ENCODE measurements at places on chromosomes 7 and 10. TPM values are rescaled to one million over a fixed set of nuclear protein-coding genes. Genes with fewer than 3 reads are reported as not detected.

- H3K36me3 ChIP-seq = no peaks in the 10 kb centered on the region
- DNase-seq = no peak
- no peak overlapping the region for H3K4me3 ChIP-seq
- no peaks in the 10 kb centered on the region for H3K27me3 ChIP-seq
Measured at GRCh38 chr10:15857107-15857575, 3.2 kb downstream of the MINDY3 start.

GRCh38 chr10:110355141-110355831 lies 50.6 kb upstream of the SMNDC1 start:
- DNase-seq = no peak
- H3K4me1 ChIP-seq = peaks cover 47% of the 10 kb centered on the region
- H3K27ac ChIP-seq = no peak overlapping the region
- no peaks in the 10 kb centered on the region for H3K27me3 ChIP-seq

DNA sequence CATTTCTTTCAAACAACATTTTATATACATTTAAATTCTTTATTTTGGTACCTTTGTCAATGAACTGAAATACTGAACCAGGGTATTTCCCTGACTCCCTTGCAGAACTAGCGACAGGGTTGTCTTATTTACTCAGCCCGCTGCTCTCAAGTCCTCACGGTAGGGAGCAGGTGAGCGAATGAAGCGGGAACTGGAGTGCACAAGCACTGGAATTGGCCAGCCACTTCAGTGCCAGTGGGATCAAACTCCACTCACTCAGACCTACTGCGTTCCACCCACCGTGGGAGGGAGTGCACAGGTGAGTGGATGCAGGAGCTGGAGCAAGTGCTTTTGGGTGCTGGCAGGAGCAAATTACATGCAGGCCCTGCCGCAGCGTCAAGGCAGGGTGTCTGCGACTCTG lies 28.1 kb upstream of the NEUROD6 start:
- no peak for DNase-seq
- H3K36me3 ChIP-seq = no peaks in the 10 kb centered on the region
- H3K27ac ChIP-seq = no peak overlapping the region
- H3K27me3 ChIP-seq = no peaks in the 10 kb centered on the region

- H3K4me1 ChIP-seq = no peaks in the 10 kb centered on the region
- peak within 1 kb of the TSS; percentile 71 for H3K4me3 ChIP-seq
- H3K27ac ChIP-seq = no peak within 1 kb of the TSS
Measured at GRCh38 chr10:15088428-15089261, at the start of gene ACBD7. Gene ACBD7 (minus strand): TSS chr10:15088776. CDS start chr10:15088728, 48 bp downstream.

SLC39A12 gene
- total RNA-seq = not detected

- no peak overlapping the region for H3K27ac ChIP-seq
- no peak for DNase-seq
- no peak overlapping the region for H3K4me3 ChIP-seq
Measured at GRCh38 chr7:121003986-121004685, 15.6 kb downstream of the CPED1 start.

GRCh38 chr7:150848111-150848510 lies 4.2 kb upstream of the AOC1 start:
- H3K27ac ChIP-seq = no peak overlapping the region
- DNase-seq = no peak
- H3K27me3 ChIP-seq = peaks cover 5% of the 10 kb centered on the region
- H3K4me1 ChIP-seq = no peaks in the 10 kb centered on the region
- no peak overlapping the region for H3K4me3 ChIP-seq

DNA sequence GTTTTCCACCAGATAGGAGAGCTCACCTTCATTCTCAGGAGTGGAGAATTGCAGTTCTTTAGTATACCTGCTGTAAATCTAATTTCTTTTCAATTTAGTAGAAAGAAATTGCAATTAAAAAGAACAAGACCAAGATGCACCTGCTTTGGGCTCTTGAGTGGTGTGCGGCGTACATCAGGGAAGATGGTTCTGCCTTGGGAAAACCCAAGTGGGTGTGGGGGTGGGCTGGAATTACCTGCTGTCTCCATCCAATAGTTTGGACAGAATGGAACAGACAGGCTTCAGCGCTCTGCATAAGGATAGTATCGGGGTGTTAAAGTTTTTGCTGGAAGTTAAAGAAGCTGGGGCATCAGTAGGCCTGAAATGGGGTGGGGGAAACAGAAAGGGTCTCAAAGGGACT lies 7.2 kb upstream of the ADCY1 start:
- DNase-seq = no peak
- H3K27ac ChIP-seq = no peak overlapping the region
- H3K27me3 ChIP-seq = no peaks in the 10 kb centered on the region
- H3K36me3 ChIP-seq = no peaks in the 10 kb centered on the region
- H3K4me1 ChIP-seq = no peaks in the 10 kb centered on the region
- no peak overlapping the region for H3K4me3 ChIP-seq

DNA sequence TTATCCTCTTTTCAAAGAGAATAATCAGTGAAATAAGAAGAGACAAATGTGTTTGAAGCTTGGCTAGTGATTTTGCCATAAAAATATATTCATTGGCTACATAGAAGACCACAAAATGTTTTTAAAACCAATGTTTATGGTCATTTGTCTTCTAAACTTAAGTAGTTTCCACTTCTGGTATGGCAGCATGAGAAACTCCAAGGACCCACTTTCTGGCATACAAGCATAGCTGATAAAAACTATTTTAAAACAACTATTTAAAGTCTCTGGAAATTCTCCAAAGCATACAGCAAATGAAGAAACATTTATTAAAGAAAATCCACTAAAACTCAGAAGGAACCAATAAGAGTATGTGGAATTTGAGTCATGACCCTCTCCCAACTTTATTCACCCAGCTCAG lies 89.2 kb upstream of the TOMM7 start:
- H3K27ac ChIP-seq = no peak overlapping the region
- H3K4me1 ChIP-seq = no peaks in the 10 kb centered on the region
- H3K27me3 ChIP-seq = no peaks in the 10 kb centered on the region

SEC61A2 gene
- 7.8 TPM for total RNA-seq

- no peak for DNase-seq
- no peak overlapping the region for H3K4me3 ChIP-seq
- no peaks in the 10 kb centered on the region for H3K36me3 ChIP-seq
- no peak overlapping the region for H3K27ac ChIP-seq
Measured at GRCh38 chr7:136074843-136075242, 97.7 kb upstream of the MTPN start.

- H3K36me3 ChIP-seq = peaks cover 22% of the 10 kb centered on the region
- H3K27me3 ChIP-seq = no peaks in the 10 kb centered on the region
- no peak overlapping the region for H3K27ac ChIP-seq
- H3K4me1 ChIP-seq = no peaks in the 10 kb centered on the region
- H3K4me3 ChIP-seq = no peak overlapping the region
Measured at GRCh38 chr10:70840836-70841235, 25.1 kb downstream of the SGPL1 start.

PTN gene
- total RNA-seq = not detected

GRCh38 chr7:85175217-85175616 lies 11.6 kb downstream of the SEMA3D start:
- H3K27ac ChIP-seq = no peak overlapping the region
- H3K4me1 ChIP-seq = no peaks in the 10 kb centered on the region
- no peaks in the 10 kb centered on the region for H3K36me3 ChIP-seq
- no peak for DNase-seq
- H3K4me3 ChIP-seq = no peak overlapping the region
- H3K27me3 ChIP-seq = no peaks in the 10 kb centered on the region

DNA sequence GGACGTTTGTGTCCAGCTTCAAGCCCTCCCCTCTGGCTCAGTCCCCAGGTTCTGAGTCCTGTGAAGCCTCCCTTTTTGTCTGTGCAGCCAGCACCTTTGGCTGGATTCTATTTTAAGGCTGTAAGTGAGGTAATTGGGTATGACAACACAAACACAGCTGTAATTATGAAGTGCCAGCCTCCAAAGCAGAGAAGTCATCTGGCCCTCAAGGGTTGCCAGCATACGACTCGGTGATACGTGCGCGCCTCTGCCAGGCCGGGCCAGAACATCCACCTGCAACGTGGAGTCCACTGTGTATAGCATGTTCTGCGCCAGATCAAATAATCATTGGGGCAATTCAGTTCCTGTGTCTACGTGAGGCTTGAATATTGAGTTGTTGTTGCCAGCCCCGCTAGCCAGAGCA lies 6.7 kb upstream of the FAM180A start:
- H3K4me1 ChIP-seq = no peaks in the 10 kb centered on the region
- H3K36me3 ChIP-seq = no peaks in the 10 kb centered on the region
- no peak overlapping the region for H3K27ac ChIP-seq
- no peak for DNase-seq
- no peaks in the 10 kb centered on the region for H3K27me3 ChIP-seq

DNA sequence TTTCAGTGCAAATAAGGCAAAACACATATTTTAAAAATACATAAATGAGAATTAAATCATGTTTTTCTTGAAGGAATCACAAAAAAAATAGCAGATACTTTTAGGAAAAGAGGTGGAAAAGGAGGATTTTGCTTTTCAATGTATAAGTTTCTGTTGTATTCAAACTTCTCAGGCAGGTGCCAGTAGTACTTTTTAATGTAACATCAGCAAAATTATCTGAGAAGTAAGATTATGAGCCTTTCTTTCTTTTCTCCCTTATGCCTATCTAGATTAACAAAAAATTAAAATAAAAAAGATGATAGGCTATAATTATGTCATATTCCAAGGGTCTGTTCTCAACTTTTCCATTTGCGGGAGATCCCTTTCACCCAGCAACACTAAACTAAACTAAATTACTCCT lies 2.6 kb downstream of the DRGX start:
- no peak overlapping the region for H3K4me3 ChIP-seq
- H3K27ac ChIP-seq = no peak overlapping the region
- peaks cover 2% of the 10 kb centered on the region for H3K4me1 ChIP-seq
- H3K36me3 ChIP-seq = no peaks in the 10 kb centered on the region
- peaks cover under 1% of the 10 kb centered on the region for H3K27me3 ChIP-seq
- DNase-seq = no peak

- no peaks in the 10 kb centered on the region for H3K27me3 ChIP-seq
- no peaks in the 10 kb centered on the region for H3K4me1 ChIP-seq
- H3K36me3 ChIP-seq = no peaks in the 10 kb centered on the region
- DNase-seq = no peak
Measured at GRCh38 chr7:101720324-101720723, 91.2 kb upstream of the MYL10 start.

GRCh38 chr10:102653060-102653459 lies 8.8 kb downstream of the TRIM8 start:
- peaks cover 54% of the 10 kb centered on the region for H3K36me3 ChIP-seq
- H3K4me3 ChIP-seq = no peak overlapping the region
- no peak for DNase-seq
- peaks cover 52% of the 10 kb centered on the region for H3K4me1 ChIP-seq
- H3K27ac ChIP-seq = no peak overlapping the region
- H3K27me3 ChIP-seq = no peaks in the 10 kb centered on the region

RARRES2 gene
- 0.38 TPM for total RNA-seq

ZNF425 gene
- 2.7 TPM for total RNA-seq

UPK3B gene
- 4.2 TPM for total RNA-seq

SEMA3A gene
- 1.3 TPM for total RNA-seq

DNA sequence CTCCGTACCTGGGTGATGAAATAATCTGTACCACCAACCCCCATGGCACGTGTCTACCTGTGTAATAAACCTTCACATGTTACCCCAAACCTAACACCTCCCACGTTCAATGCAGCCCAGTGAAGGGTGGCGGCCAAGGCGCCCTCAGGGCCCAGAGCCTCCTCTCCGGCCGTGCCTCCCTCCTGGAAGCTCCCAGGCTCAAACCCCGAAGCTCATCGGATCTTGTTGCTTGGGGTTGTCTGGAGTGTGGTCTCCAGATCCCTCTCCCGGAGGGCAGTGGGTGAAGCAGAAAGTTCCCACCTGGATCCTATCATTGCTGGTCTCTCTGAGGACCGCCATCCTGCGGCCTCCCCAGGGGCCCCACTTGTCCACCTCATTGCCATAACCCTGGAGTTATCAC lies 9.4 kb upstream of the KNDC1 start:
- H3K4me1 ChIP-seq = no peaks in the 10 kb centered on the region
- no peak overlapping the region for H3K27ac ChIP-seq
- H3K27me3 ChIP-seq = no peaks in the 10 kb centered on the region
- no peaks in the 10 kb centered on the region for H3K36me3 ChIP-seq
- DNase-seq = no peak

All from naive thymus-derived CD4-positive, alpha-beta T cell (primary cell).